ENCODE measurements at places on chromosomes 11 and 22. TPM values are rescaled to one million over a fixed set of nuclear protein-coding genes. Genes with fewer than 3 reads are reported as not detected.
A peak's percentile ranks its signal among the peaks of the same experiment; 100 is the strongest.

GRCh38 chr11:65204646-65205601 lies 23.2 kb downstream of the CAPN1 start:
- DNase-seq: no peak

DNA sequence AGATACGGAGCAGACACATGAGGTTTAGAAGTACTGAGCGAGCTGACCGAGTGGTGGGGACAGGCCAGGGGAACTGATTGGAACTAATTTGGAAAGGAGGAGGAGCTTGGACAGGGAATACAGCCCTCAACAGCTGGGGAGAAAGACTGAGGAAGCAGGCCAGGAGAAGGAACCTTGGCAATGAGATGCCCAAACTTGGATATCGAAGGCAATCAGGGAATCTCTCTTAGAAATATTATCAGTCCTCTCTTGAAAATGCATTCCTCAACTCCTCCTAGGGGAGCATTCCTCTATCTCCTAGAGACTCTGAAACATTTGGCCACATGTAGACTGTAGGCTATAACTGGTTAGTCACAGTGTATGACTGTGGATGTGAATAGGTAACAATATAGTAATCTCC lies 284.6 kb downstream of the GUCY1A2 start:
- DNase-seq: peak; percentile 42

GRCh38 chr11:18191376-18191775 lies 18.7 kb downstream of the MRGPRX4 start:
- DNase-seq: peak; percentile 6

DNA sequence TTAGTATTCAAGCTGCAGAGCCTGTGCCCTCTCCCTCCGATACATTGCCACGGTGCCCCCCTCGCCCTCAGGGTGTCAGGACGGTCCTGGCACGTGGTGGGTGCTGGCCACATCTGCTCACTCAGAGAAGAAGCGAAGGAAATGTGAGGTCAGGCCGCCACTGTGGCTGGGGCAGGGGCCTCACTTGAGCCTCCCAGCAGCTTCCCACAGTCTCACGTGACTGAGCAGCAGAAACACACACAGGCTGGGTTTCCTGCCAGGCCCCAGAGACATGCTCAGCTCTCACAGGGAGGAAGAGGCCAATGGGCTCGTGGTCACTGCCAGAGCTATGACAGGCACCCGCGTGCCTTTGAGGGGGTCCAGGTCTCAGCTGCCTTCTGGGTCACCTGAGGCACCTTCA lies 37.9 kb upstream of the PRR5 start:
- peak; percentile 86 for DNase-seq

GRCh38 chr11:14972581-14973495 lies 687 bp upstream of the CALCA start:
- DNase-seq: no peak

GRCh38 chr11:13003736-13004493 lies 5.2 kb upstream of the RASSF10 start:
- DNase-seq: peak; percentile 29

DNA sequence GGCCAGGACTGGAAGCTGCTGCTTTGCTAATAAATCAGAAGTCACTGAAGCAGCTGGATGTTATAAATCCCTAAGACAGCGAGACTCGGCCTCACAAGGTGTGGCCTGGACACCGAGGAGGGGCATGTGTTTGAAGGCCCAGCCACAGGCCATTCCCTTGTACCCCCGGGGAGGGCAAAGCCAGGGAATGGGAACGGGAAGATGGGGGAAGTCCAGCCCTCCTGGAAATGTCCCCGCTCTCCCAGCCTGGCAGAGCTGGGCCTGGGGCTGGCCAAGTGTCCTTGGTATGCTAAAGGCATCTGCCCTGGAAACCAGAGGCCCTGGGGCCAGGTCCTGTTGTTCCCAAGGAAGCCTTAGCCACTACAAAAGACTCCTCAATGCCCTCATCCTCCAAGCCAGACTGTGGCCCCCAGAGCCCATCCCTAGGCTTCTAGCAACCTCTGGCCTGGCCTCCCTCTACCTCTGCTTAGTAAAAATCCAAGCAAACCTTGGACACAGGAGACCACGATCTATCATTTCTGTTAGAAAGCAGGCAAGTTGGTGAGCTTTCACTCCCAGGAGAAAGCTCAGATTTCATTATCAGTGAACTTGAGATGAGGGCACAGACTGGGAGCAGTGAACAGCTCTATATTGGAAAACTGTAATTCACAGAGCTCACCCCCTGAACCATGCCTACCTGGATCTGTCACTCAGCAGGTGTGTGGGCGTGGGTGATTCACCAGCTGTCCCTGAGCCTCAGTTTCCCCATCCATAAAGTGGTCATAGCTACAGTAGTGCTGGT lies 11.0 kb downstream of the CHST1 start:
- DNase-seq: no peak

- peak; percentile 4 for DNase-seq
Observed at GRCh38 chr11:25317216-25317615, 820.4 kb downstream of the LUZP2 start.

DNA sequence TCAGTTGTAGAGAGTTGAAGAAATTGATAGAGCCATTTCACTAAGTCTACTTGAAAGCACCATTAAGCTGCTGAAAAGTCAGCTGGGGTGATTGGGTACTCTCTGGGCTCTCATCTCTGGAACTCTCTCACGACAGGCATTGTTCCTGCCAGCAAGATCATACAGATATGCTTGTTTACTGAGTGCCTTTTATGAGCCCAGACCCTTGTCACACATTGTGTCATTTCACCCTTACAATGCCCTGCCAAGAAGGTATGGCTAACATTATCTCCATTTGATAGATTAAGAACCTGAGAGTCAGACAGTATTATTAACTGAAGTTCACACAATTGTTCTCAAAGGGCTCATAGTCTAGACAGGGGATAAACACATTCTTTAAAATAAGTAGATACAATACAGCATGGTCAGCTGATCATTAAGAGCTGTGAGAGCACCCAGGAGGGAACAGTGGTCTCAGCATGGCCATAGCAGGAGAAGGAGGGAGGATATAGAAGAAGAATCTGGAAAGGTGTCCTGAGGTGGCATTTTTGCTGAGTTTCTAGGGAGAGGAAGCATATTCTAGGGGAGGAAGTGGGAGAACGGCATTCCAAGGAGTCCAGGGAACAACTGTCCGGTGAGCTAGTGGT lies 580.5 kb downstream of the INSC start:
- no peak for DNase-seq

DNA sequence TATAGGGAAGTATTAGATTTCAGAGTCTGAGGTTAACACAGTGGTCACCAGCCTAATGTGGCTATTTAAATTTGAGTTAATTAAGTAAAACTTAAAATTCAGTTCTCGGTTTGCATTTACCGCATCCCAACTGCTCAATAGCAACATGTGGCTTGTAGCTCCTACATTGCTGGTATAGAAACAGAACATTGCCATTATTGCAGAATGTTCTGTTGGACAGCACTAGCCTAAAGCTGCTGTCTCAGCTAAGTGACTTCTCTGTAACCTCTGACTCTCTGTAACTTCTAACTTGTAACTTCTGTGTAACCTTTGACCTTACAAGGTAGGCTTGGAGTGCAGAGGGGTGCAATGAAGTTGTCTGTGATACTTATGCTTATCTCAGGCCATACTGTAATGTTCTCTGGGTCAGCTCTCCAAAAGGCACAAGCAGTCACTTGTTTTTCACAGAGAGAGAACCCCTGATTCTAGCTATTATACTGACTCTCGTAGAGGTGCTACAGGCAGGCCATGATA lies 78.7 kb downstream of the ZNRF3 start:
- DNase-seq: no peak

DNA sequence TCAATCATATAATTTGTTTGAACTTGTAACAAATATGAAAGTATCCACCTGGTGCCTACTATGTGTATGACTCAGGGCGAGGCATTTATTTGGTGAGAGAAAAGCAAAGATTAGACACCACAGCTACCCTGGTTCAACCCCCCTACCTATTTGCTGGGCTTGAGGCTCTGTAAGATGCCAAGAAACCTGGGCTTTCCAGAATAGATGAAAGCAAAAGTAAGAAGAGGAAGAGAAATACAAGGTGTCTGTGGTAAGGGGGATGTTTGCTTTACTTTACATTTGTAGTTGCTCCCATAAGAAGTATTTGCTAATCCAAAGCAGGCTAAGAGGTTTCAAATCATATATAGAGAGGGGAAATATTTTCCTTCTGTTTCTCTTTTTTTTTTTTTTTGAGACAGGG lies 61.7 kb downstream of the DDI1 start:
- no peak for DNase-seq

DNA sequence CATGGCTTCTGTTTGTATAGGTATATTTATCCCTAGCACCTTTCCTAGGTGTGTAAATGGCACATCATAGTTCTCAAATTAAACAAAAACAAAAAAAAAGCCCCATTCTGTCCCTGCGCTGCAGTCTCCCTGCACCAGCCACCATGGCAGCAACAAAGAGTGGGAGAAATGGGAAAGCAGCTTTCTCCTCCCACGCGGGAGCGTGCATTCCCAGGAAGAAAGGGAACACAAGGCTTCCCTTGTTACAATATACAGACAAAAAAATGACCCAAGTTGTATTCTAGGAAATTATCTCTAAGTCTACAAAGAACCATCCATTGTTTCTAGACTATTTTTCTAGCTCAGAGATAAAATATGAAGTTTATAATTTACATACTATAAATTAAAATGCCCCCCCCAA lies 16.1 kb upstream of the TMPRSS5 start:
- no peak for DNase-seq

GRCh38 chr22:42368379-42369249 lies 63.6 kb downstream of the NFAM1 start:
- no peak for DNase-seq

- DNase-seq: no peak
Observed at GRCh38 chr22:29299136-29299900, 7.1 kb upstream of the GAS2L1 start.

DNA sequence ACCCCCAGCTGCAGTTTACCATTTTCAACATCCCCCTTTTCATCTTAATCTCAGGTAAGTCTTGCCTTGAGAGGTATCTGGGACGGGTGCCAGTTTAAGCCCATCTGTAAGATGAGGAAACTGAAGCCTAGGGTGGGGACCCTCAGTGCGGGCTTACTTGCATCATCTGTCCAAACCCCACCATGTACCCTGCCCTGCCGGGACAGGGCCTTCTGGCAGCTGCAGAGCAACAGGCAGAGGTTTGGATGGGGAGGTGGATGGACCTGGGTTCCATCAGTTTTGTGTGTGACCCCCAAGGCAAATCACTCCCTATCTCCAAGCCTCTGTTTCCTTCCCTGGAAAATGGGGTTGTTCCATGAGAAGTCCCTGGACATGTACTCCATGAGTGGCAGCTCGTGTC lies 67.5 kb downstream of the MN1 start:
- DNase-seq: no peak

- peak; percentile 87 for DNase-seq
Observed at GRCh38 chr11:70290361-70291065, 20.0 kb downstream of the PPFIA1 start.

GRCh38 chr11:61978703-61979661 lies 11.5 kb upstream of the FTH1 start:
- DNase-seq: no peak

GRCh38 chr11:93505703-93506102 lies 37.5 kb downstream of the SMCO4 start:
- no peak for DNase-seq

- no peak for DNase-seq
Observed at GRCh38 chr22:49548356-49549202, 279.1 kb downstream of the BRD1 start.

GRCh38 chr22:40443732-40444131 lies 73.3 kb downstream of the SGSM3 start:
- no peak for DNase-seq

GRCh38 chr22:33785283-33785968 lies 134.8 kb downstream of the LARGE1 start:
- no peak for DNase-seq

- DNase-seq: no peak
Observed at GRCh38 chr11:36192425-36193289, 96.6 kb downstream of the COMMD9 start.

DNA sequence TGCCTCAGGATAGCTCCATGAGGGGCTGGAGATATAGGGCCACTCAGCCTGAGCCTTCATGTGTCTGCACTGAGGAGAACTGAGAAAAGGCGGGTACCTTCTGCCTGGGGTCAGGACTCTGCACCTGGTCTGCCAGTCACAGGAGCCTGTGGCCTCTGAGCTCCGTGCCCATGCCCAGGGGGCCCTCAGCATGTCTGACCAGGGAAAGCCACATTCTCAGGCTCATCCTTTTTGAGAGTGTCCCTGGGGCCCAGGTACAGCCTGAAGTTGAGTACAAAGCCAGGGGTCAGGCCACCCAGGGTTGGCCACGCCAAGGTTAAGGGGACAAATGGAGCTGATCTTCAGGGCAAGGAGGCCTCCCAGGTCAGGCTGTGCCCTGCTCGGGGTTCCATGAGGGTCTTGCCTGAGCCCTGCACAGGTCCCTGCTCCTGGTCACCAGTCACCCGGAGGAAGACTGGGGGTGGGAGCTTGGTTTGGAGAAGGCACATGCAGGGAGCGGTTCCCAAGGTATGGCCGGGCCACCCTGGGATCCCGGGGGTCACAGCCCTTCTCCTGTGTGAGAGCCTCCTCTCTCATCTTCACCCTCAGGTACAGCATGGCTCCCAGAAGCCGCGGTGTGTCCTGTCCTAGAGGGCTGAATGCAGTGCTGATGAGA lies 6.0 kb downstream of the DENND6B start:
- no peak for DNase-seq

DNA sequence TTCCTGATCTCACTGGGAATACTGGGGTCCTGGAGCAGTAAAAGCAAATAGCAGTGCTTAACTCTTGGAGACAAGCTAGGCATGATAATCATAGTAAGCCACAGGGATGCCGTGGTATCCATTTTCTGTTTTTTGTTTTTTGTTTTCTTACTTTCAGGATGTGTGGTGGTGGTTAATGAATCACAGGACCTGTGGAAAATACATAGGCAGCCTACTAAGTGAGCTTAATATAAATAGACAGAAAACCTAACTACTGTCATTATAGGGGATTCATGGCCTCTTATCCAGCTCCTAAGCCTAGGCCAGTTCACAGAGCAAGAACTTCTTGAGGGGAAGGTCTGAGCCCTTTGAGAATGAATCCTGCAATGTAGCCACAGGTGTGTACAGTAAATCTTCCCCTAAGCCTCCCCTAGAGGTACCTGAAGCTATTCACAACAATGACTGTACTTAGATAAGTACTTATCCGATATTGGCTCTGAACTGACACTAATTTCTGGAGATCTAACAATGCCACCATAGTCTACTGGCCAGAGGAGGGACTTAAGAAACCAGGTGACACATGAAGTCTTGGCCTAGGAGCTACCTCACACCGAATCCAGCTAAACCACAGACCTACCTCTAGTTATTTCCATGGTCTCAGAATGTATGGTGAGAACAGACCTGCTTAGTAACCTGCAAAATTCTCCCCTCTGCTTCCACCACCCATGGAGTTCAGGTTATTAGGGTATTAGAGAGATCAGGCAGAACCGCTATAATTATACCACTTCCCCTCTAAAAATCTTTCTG lies 83.6 kb downstream of the ENTHD1 start:
- no peak for DNase-seq

GRCh38 chr11:57417056-57417455 lies 9.9 kb downstream of the SLC43A3 start:
- DNase-seq: peak; percentile 67

GRCh38 chr22:25147642-25147928 lies 52.1 kb upstream of the CRYBB3 start:
- DNase-seq: no peak

OR5A1 gene
- polyA plus RNA-seq: 0.04 TPM

LYVE1 gene
- polyA plus RNA-seq: 54.0 TPM

PLET1 gene
- polyA plus RNA-seq: not detected

MRGPRE gene
- not detected for polyA plus RNA-seq

RANGAP1 gene
- 27.4 TPM for polyA plus RNA-seq

SCGB1D2 gene
- not detected for polyA plus RNA-seq

HOATZ gene
- polyA plus RNA-seq: not detected
